Activated CD8-positive, alpha-beta memory T cell treated with anti-CD3 and anti-CD28 coated beads for 1 hour (primary cell): ENCODE measurements at places on chromosomes 16 and 17.

- DNase-seq: no peak
These were observed 79.5 kb downstream of the PMP22 start for GRCh38 chr17:15185625-15185991.

DNA sequence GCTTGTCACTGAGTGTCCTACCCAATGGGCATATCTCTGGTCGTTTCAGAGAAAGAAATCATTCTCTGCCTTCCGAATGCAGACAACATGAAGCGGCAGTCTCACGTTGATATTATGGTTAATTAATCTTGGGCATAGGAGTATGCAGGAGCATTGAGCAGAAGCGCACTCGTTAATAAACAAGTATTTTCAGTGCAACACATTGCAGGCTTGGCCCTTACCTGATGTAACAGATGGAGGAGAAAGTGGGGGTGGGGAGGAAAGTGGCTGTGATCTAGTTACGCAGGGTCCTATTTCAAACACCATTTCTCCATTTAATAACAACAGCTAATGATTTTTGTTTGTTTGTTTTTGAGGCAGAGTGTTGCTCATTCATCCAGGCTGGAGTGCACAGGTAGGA is 414.0 kb upstream of the RBFOX1 start:
- DNase-seq: no peak

GRCh38 chr16:27444015-27444414 is 42.0 kb downstream of the IL21R start:
- DNase-seq: no peak

DNA sequence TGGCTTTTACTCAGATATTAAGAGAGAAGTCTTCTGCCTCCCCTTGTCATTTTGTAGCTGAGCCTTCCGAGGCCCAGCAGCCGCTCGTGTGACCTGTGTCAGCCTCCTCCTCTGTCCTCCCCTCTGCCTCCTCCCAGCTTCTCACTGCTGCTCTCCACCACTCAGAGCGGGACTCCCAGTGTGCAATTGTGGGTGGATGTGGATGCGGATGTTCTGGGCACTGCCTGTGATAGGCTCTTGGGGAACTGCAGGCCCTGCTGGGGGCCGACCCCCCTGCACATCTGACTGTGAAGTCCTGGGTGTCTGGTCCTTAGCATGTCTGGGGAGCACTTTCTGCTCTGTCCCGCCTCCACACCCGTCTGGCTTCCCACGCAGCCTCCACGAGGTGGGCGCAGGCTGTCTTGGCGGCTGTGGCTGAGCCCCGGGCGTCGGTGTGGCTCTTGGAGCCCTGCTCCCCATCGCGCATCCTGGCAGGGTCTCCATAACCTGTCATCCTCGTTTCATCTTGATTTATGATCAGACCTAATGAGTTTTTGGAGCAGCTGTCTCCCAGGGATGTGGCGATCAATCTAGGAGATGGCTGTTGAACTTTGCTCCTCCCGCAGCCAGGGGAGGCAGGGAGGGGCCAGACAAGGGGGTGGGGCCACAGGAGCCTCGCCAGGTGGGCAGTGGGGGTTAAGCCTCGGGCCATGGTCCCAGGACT is 28.1 kb downstream of the GRIN2C start:
- no peak for DNase-seq
